Stimulated activated CD8-positive, alpha-beta memory T cell treated with anti-CD3 and anti-CD28 coated beads, Interleukin-15, amount 100 ng/mL, for 1 hour (primary cell): ENCODE measurements at places on chromosomes 3 and 15.

DNA sequence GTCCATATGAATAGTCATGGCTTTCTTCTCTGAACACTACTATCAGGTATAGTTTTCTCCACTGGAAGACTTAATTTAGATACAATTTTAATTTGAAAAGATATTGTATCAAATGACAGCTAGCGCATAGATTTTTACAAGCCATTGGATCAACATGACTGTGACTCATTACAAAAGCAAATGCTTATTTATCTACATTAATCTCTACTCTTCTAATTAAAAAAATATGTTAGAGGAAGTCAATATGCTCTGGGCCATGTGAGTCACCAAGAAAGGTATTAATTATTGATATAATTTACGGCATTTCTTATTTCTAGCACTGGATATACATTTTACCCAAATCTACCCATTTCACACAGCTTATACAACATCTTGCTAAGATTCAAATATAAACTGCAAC is 800.3 kb upstream of the GBE1 start:
- no peak for DNase-seq

DNA sequence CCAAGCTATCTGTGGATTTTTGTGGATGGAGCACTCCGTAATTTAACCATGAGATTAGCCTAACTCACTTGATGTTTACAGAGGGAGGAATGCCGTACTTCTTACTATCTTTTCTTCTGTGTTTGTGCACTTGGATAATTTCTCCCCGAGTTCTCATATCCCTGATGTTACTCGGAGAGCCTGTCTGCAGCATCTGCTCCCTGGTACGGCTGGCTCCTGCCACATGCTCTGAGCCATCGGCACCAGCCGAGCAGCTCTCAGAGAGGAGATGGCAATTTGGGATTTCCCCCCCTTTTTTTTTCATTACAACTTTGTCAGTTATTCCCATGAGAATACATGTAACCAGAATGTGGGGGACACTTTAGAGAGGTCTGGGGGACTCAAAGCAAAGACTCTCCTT is 155.0 kb downstream of the MCTP2 start:
- no peak for DNase-seq

- DNase-seq: no peak
These were observed 6.2 kb upstream of the SPSB4 start for GRCh38 chr3:141044695-141045641.

DNA sequence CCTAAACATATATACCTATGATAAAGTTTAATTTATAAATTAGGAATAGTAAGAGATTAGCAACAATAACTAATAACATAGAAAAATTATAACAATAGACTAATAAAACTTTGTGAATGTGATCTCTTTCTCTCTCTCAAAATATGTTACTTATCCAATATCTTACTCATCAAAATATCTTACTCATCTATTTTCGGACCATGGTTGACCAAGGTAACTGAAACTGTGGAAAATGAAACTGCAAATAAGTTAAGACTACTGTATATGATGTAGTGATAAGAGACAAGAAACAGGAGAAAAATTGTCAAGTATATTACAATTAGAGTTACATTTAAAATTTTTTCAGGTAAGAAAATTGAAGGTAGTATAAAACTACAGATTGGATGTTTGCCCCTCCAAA is 19.2 kb downstream of the MAP3K13 start:
- no peak for DNase-seq

DNA sequence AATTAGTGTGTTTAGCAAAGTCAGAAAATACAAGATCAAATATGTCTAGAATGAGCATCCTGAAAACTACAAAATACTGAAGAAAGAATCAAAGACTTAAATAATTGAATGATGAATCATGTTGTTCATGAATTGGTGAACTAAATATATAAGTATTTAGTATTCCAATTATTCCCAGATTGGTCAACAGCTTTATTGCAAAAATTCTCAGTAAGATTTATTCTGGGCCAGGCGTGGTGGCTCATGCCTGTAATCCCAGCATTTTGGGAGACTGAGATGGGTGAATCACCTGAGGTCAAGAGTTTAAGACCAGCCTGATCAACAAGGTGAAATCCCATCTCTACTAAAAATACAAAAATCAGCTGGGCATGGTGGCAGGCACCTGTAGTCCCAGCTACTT is 250.0 kb upstream of the NECTIN3 start:
- no peak for DNase-seq

DNA sequence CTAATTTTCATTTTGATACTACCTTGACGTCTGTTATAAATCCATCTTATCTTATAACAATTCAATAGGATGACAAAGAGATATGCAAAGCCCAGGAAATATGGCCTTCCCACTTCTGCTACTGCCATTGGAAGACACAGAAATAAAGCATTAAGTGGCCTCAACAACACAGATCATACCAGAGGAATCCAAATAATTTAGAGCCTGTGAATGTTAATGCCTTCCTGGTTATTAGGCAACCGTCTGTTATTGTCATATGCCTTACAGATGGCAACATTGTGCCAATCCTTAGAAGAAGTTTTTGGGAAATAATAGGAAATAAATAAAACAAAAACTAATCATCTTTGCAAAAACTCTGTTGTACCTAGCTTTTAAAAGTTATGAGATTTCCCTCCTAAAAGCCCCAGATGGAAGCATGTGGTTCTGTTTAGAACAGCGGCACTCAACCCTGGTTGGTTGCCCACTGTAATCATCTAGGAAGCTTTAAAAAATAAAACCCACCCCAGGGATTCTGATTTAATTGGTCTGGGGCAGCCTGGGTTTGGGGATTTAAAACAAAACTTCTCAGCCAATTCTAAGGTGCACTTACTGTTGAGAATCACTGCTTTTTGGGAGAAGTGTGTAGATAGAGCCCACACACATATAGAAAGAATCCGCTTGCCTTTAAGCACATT is 704.8 kb upstream of the CFAP20DC start:
- DNase-seq: no peak

GRCh38 chr3:157388976-157389375 is 47.7 kb upstream of the PTX3 start:
- DNase-seq: no peak

- no peak for DNase-seq
These were observed 24.1 kb upstream of the VEPH1 start for GRCh38 chr3:157527131-157527881.

DNA sequence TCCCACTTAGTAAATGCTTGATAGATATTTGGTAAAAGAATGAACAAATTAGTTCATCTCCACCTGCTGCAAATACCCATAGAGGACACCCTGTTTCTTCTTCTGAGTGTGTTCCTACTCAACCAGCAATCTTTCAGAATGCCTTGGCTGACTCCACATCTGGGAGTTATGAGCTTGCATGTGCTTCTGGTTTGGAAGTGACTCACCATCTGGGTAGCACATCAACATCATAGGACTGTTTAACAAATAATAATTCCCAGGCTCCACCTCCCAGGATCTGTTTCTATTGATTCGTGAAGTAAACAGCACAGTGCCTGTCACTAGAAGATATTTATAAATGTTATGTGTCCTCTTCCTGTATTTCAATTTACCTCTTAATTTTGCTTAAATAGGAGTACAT is 580.1 kb downstream of the ROBO2 start:
- no peak for DNase-seq

- no peak for DNase-seq
These were observed 272.4 kb downstream of the TIGIT start for GRCh38 chr3:114566162-114566755.

DNA sequence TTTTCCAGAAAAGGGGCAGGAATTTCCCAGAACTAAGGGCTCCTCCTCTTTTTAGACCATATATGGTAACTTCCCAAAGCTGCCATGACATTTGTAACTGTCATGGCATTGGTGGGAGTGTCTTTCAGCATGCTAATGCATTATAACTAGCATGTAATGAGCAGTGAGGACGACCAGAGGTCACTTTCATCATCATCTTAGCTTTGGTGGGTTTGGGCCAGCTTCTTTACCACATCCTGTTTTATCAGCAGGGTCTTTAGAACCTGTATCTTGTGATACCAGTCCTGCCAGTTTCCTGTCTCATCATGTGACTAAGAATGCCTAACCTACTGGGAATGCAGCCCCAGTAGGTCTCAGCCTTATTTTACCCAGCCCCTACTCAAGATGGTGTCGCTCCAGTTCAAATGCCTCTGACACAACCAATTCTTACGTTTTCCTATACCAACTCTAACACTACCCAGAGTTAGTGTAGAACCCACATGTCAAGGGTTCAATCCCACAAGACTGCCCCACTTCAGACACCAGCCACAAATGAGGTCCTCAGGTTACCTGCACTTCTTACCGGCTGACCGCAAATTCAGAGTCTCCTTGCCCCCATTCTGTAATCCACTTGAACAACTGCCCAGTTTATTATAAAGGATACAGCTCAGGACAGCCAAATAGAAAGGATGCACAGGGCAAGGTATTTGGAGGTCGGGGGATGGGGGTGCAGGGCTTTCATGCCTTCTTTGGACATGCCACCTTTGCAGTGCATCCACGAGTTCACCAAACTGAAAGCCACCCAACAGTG is 17.7 kb downstream of the FOXB1 start:
- no peak for DNase-seq

DNA sequence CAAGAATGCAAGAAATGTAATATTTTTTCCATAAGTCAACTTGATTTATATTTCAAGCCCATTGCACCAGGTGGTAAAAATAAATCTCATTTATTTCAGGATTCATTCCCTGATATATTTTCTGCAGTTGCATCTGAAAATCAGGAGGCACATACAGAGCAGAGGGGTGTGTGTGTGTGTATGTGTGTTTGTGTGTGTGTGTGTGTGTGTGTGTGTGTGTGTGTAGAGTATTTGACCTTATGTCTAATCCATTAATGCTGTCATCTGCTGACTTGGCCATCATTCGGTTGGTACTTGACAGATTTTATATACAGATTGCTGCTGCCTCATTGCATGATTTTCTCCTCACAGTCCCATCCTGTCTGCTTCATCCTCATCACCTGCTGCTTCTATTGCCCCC is 118.5 kb downstream of the SERPINI1 start:
- no peak for DNase-seq

- no peak for DNase-seq
These were observed 18.1 kb upstream of the OR5AC2 start for GRCh38 chr3:98068824-98069223.

DNA sequence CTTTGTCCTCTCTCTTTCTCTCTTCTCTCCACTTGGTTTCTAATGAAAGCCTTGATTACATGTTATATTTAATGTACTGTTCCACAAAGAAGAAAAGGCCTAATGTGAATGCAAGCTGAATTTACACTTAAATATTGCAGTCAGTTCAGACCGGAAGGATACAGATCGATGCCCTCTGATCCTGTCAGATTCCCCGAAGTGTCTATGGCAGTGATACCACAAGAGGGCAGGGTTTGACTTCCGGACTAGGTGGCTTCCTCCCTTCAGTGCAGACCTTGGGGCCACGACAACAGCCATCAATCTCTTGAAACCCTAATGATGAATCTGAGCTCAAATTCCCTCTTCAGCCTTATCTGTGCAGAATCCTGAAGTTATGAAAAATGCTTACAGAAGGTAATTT is 29.5 kb downstream of the AGTR1 start:
- DNase-seq: no peak

GRCh38 chr3:110667216-110667615 is 404.4 kb upstream of the NECTIN3 start:
- DNase-seq: no peak

GRCh38 chr3:105415951-105416350 is 49.2 kb downstream of the ALCAM start:
- DNase-seq: no peak

DNA sequence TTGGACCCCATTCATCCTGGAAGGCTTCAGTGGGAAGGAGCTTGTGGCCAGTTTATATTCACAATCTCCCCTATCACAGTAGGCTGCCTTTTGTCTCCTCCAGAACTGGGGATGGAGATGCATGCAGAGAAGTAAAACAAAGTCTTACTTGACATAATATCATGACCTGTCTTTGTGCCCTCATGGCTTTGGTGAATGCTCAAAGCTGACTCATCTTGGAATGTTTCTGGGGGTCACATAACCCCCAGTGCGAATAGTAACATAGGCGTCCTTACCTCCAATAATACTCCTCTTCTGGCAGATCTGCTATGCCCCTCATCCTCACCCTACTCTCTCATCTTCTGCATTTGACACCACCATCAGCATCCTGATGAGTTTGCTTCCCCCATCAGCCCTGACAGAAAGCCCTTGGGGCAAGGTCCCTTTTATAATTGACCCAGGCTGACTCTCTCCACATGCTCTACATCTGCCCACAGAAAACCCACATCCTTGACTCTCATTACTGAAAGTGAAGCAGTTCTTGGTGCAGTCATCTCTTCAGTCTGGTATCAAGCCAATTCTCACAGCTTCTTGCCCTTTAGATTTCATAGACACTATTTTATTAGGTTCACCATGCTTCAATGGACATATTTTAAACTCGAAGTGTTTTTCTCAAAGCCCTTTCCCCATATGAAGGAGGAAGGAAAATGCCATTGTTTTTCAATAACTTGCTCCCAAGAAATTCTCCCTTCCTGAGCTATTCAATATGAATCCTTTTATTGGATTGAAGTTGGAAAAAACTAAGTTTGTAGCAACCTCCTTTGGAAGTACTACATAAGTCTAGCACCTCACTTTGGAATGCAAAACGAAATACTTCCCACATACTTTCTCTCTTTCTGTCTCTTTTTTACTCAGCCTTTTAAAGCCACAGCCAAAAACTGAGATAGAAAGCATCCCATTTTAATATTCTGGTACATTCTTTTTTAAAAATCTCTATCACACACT is 36.6 kb downstream of the OSTN start:
- DNase-seq: no peak

DNA sequence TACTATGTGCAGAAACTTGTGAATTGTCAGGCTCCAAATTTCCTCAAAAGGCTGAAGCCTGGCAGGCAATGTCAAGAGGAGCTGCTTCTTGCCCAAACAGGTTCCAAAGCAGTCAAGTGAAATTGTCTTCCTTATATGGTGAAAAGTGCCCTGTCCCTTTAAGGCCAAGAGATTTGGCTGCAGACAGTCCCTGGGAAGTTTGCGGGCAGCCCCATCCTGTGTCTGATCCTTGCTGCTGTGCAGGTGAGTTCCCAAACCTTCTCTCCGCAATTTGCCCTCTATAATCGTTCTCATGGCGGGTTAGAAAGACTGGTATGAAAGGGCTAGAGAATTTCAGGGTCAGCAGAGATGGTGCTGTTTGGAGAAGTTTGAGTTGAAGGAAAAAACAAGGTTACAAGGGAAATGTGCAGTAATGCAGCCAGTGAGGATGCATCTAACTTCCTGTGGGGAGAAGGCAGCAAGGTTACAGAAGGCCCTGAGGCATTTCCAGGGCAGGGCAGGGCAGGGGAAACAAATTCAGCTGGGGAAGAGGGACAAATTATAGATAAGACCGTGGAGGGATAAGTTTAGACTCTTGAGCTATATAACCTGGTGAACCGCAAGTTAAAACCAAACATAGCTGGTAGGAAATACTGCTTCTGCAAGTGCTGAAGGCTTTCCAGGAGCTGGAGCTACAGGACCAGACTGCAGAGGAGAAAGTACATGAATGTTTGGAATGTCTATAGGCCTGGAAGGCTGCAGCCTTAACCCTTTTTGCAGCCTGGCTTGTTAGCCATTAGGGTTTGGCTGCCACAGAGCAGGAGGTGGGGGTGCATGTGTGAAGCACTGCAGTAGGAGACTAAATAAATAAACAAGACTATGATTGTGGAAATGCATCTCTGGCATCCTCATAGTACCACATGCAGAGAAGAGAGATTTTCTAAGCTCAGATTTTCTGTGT is 256.2 kb upstream of the IL12A start:
- DNase-seq: no peak
